ENCODE measurements at places on chromosomes 11 and 22.

- no peak for DNase-seq
- no peaks in the 10 kb centered on the region for H3K27me3 ChIP-seq
- peaks cover 6% of the 10 kb centered on the region for H3K36me3 ChIP-seq
- H3K27ac ChIP-seq = no peak overlapping the region
- no peaks in the 10 kb centered on the region for H3K4me1 ChIP-seq
Measured at GRCh38 chr11:72896431-72896830, 82.2 kb downstream of the ATG16L2 start.

DNA sequence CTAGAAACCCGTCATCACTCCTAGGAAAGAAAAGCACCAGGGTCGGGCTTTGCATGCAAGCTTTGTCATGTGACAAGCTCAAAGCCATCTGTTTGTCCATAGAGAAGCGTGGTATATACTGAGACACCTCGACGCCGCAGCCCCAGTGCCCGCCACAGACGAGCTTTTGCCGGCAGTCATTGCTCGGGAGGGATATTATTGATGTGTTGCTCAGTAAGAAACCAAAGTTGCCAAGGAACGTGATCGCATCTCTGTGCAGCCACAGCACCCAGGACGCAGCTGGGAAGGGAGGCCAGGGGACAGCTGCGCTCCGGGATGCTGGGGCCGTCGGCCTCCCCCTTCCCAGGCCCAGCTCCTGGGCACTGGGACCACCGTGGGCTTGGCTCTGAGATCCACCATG is 89.5 kb upstream of the KCNQ1OT1 start:
- DNase-seq = no peak
- peaks cover 8% of the 10 kb centered on the region for H3K27me3 ChIP-seq
- no peaks in the 10 kb centered on the region for H3K36me3 ChIP-seq
- no peak overlapping the region for H3K27ac ChIP-seq

DNA sequence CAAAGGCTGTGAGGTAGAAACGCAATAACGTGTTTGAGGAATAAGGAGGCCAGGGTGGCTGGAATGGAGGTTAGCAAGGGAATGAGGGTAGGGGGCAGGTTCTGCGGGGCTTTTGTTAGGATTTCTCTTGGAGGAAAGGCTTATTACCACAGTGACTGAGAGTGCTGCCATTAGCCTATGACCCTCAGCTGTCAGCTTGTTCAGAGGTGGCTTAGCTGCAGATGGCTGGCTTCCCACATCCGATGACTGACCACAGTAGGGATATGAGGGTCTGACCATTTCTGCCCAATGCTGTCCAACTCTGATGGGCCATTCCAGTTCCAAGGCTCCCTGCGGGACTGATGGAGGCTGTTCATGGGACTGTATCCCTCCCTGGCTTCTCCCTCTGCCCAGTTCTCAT is 181.8 kb downstream of the MIAT start:
- no peaks in the 10 kb centered on the region for H3K4me1 ChIP-seq
- H3K4me3 ChIP-seq = no peak overlapping the region
- no peaks in the 10 kb centered on the region for H3K27me3 ChIP-seq
- H3K27ac ChIP-seq = no peak overlapping the region

- H3K27me3 ChIP-seq = peaks cover 7% of the 10 kb centered on the region
- DNase-seq = no peak
- no peaks in the 10 kb centered on the region for H3K36me3 ChIP-seq
- no peak overlapping the region for H3K27ac ChIP-seq
- H3K4me1 ChIP-seq = no peaks in the 10 kb centered on the region
Measured at GRCh38 chr11:105398636-105399035, 211.2 kb upstream of the GRIA4 start.

DNA sequence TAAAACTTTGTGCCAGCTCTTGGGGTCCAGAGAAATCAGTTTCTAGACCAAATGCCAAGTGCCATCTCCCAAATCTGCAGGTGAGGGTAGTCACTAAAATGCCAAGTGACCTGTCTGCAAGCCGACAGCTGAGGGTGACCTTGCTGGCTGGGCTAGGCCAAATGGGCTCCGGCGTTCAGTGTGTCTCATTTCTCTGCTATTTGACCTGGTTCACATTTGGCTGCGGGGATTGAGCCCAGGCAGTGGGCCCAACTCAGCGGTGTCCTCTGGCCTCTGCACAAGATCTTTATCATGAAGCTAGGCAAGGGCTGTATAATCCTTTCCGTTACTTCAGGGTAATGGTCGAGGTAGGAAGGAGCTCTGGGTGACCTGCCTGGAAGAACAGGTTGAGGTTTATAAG is 87.5 kb downstream of the SNX19 start:
- H3K27ac ChIP-seq = no peak overlapping the region
- no peak for DNase-seq
- no peak overlapping the region for H3K4me3 ChIP-seq

DNA sequence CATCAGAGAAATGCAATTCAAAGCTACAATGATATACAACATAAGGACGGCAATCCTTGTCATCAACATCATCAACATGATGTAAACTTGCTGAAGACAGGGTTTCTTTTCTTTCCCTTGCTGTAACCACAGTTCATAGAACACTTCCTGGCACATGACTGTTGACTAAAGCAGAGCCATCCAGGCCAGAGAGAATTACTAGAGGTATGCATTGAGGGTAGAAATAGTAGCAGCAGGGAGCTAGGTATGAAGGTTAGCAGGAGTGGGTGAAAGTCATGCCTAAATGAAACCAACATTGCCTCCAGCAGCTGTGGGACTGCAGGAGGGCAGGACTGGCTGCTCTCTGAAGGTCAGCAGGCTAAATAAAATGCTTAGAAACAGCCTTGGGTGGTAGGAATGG is 103.7 kb downstream of the LRRC32 start:
- DNase-seq = no peak
- H3K27ac ChIP-seq = peak overlapping the region; percentile 74
- H3K4me3 ChIP-seq = no peak overlapping the region
- peaks cover 12% of the 10 kb centered on the region for H3K36me3 ChIP-seq
- peaks cover 10% of the 10 kb centered on the region for H3K27me3 ChIP-seq

DNA sequence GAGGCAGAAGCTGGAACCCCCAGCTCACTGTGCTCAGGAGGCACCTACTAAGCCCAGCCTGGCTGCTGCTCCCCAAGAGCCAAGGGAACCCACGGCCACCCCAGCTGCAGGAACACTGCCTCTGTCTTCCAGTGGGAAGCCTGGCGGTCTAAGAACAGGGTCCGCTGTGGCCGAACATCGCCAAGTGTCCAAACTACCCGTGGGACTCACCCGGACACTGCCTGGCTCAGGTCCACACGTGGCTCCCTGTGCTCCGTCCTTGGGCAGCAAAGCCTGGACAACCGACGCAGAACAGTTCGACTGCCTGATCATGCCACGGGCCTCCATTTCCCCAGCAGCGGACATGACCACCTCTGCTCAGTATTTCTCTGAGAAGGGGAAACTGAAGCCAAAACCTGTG is 747.0 kb downstream of the BRD1 start:
- no peaks in the 10 kb centered on the region for H3K27me3 ChIP-seq
- no peak overlapping the region for H3K4me3 ChIP-seq
- H3K36me3 ChIP-seq = no peaks in the 10 kb centered on the region
- H3K4me1 ChIP-seq = no peaks in the 10 kb centered on the region
- no peak for DNase-seq
- no peak overlapping the region for H3K27ac ChIP-seq

- peak overlapping the region; percentile 95 for H3K4me3 ChIP-seq
- H3K36me3 ChIP-seq = peaks cover 84% of the 10 kb centered on the region
- H3K27me3 ChIP-seq = no peaks in the 10 kb centered on the region
- H3K27ac ChIP-seq = peak overlapping the region; percentile 96
- no peak for DNase-seq
Measured at GRCh38 chr22:39315389-39315788, 4.0 kb downstream of the RPL3 start.

DNA sequence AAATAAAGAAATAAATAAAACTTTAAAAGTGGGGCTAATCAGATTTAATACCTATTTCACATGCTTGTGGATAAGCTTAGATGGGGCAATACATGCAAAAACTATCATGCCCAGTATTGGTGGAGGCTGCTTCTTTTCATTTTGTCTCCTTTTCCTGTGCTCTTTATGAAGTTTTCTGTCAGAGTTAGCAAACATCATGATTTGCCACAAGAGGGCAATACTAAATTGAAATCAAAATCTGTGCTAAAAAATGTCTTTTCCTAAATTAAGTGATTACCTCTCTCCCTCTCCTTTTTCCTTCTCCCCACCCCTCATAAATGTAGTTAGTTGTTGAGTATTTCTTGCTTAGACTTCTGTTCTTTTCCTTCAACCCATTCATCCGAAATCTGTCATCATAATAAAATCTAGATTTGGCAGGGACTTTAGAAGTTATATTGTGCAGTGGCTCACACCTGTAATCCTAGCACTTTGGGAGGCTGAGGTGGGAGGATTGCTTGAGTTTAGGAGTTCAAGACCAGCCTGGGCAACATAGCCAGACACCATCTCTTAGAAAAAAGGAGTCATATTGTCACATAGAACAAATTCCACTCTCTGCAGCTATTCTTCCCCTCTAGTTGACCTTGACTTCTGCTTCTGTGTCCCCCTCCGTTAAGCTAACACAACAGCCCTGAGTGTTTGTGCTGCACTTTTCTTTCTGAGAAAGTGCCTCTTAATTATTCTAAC is 4.7 kb upstream of the ARHGAP42 start:
- H3K36me3 ChIP-seq = no peaks in the 10 kb centered on the region
- H3K27me3 ChIP-seq = peaks cover 11% of the 10 kb centered on the region
- H3K4me3 ChIP-seq = no peak overlapping the region
- peaks cover 9% of the 10 kb centered on the region for H3K4me1 ChIP-seq
- H3K27ac ChIP-seq = no peak overlapping the region
- DNase-seq = no peak

DNA sequence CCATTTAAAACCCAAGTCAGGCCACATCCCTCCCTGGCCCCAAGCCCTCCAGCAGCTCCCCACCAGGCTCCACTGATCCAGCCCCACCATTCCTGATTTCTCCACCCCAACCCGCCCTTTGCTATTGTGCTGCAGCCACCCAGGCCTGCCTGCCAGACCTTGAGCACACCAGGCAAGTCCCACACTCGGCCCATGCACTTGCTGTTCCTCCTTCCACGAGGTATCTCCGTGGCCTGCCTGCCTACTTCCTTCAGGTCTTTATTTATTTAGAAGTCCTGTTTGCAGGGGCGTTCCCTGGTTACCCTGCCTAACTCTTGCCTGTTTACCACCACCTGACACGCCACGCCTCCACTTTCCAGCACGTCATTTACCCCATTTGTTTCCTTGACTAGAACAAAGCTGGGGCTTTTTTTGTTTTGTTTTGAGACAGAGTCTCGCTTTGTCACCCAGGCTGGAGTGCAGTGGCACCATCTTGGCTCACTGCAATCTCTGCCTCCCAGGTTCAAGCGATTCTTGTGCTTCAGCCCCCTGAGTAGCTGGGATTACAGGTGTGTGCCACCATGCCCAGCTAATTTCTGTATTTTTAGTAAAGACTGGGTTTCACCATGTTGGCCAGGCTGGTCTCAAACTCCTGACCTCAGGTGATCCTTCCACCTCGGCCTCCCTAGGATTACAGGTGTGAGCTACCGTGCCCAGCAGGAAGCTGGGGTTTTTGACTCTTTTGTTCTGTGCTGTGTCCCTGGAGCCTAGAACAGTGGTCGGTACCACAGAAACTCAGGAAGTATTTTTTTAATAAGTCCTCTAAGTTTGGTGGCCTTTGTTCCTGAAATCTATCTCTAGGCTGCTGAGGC is 6.7 kb downstream of the CENPM start:
- peak; percentile 98 for DNase-seq
- H3K4me3 ChIP-seq = peak overlapping the region; percentile 76
- H3K36me3 ChIP-seq = peaks cover 72% of the 10 kb centered on the region

- H3K27me3 ChIP-seq = no peaks in the 10 kb centered on the region
- no peak overlapping the region for H3K27ac ChIP-seq
- no peaks in the 10 kb centered on the region for H3K4me1 ChIP-seq
- no peak for DNase-seq
- no peak overlapping the region for H3K4me3 ChIP-seq
- no peaks in the 10 kb centered on the region for H3K36me3 ChIP-seq
Measured at GRCh38 chr11:99505316-99505715, 484.6 kb downstream of the CNTN5 start.

DNA sequence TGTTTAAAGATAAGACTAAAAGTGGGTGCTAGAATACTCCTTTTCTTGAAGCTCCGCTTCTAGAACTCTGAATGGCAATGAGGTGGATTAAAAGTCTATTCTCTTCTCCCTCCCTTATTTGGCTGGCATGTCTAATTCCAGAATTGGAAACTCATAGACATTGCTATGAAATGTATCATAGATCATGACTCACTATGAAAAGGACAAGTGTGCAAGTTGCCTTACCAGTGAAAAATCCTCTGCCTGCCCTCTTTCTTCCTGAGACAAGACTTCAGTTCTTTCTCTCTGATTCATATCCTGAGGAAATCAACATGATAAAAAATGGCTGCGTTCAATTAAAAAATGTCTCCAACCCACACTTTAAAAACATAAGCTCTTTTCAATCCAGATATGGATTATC is 73.2 kb upstream of the BLID start:
- DNase-seq = no peak
- H3K27ac ChIP-seq = no peak overlapping the region
- peaks cover 4% of the 10 kb centered on the region for H3K4me1 ChIP-seq
- no peak overlapping the region for H3K4me3 ChIP-seq
- H3K27me3 ChIP-seq = peaks cover 8% of the 10 kb centered on the region
- H3K36me3 ChIP-seq = no peaks in the 10 kb centered on the region

- DNase-seq = no peak
- no peak overlapping the region for H3K4me3 ChIP-seq
- no peak overlapping the region for H3K27ac ChIP-seq
- no peaks in the 10 kb centered on the region for H3K36me3 ChIP-seq
Measured at GRCh38 chr11:106961048-106961447, 57.2 kb downstream of the GUCY1A2 start.

- H3K27me3 ChIP-seq = peaks cover 64% of the 10 kb centered on the region
- H3K36me3 ChIP-seq = no peaks in the 10 kb centered on the region
- H3K27ac ChIP-seq = peak within 1 kb of the TSS; percentile 62
- peaks cover 20% of the 10 kb centered on the region for H3K4me1 ChIP-seq
- peak; percentile 63 for DNase-seq
Measured at GRCh38 chr11:114059278-114059983, at the start of gene ZBTB16. TSS of gene ZBTB16 (plus strand) at chr11:114059711. CDS start at chr11:114063301, 3,590 bp downstream.

DNA sequence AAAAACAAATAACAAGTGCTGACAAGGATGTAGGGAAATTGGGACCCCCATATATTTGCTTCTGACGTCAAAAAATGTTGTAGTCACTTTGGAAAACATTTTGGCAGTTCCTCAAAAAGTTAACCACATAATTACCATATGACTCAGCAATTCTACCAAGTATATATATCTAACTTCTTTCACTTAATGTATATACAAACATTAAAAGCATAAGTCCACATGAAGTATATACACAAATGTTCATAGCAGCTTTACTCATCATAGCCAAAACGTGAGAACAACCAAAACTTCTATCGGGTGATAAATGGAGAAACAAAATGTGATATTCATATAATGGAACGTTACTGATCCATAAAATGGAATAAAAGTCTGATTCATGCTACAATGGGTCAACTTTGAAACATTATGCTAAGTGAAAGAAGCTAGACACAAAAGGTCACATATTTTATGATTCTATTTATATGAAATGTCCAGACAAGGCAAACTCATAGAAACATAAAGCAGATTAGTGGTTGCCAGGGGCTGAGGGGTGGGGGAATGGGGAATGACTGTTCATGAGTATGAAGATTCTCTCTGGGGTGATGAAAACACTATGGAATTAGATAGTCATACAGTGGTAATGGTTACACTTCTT is 48.7 kb upstream of the TEAD1 start:
- no peaks in the 10 kb centered on the region for H3K4me1 ChIP-seq
- no peak overlapping the region for H3K4me3 ChIP-seq
- DNase-seq = no peak
- no peak overlapping the region for H3K27ac ChIP-seq
- peaks cover 5% of the 10 kb centered on the region for H3K27me3 ChIP-seq
- no peaks in the 10 kb centered on the region for H3K36me3 ChIP-seq

- H3K4me1 ChIP-seq = peaks cover 41% of the 10 kb centered on the region
- H3K27me3 ChIP-seq = no peaks in the 10 kb centered on the region
- peaks cover 8% of the 10 kb centered on the region for H3K36me3 ChIP-seq
- H3K4me3 ChIP-seq = no peak overlapping the region
Measured at GRCh38 chr11:128837627-128838026, 29.5 kb downstream of the KCNJ1 start.

All from activated CD4-positive, alpha-beta memory T cell treated with anti-CD3 and anti-CD28 coated beads, Interleukin-2, amount 10 ng/mL, durations not matched to agents 7 days and 5 days (primary cell).